ENCODE measurements at places on chromosomes 16 and 17. TPM values are rescaled to one million over a fixed set of nuclear protein-coding genes. Genes with fewer than 3 reads are reported as not detected.

The TBC1D3G gene
- not detected for total RNA-seq

The NEUROD2 gene
- total RNA-seq = not detected

GRCh38 chr17:53499277-53499676, 323.4 kb upstream of the KIF2B start:
- H3K27ac ChIP-seq = no peak overlapping the region
- DNase-seq = no peak
- H3K27me3 ChIP-seq = no peaks in the 10 kb centered on the region
- no peaks in the 10 kb centered on the region for H3K36me3 ChIP-seq

GRCh38 chr17:75764711-75765421, at the start of gene GALK1:
TSS of gene GALK1 (minus strand) at chr17:75765192. CDS start at chr17:75765136, 56 bp downstream.
- H3K36me3 ChIP-seq = peaks cover 3% of the 10 kb centered on the region
- H3K27ac ChIP-seq = peak within 1 kb of the TSS; percentile 71
- peaks cover 15% of the 10 kb centered on the region for H3K4me1 ChIP-seq
- peak; percentile 76 for DNase-seq

- no peak overlapping the region for H3K27ac ChIP-seq
- no peak for DNase-seq
- peaks cover 46% of the 10 kb centered on the region for H3K4me1 ChIP-seq
- no peak overlapping the region for H3K4me3 ChIP-seq
Observed at GRCh38 chr16:82639263-82639662, 12.5 kb downstream of the CDH13 start.

DNA sequence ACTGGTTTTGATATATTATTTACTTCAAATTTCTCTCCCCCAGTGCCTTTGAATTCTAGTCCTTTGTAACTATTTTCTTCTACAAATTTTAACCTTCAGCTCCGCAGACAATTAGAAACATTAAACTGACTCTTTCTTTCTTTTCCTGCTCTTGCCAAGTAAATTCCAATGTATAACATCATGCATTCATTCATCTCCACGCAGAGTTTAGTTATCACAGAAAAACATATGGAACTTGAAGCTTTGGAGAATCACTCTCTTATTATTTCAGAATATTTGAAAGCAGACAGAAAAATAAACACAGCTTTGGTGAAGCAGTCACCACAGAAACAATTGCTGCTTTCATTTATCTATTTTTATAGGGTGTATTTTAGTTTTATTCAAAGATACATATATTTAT, 778.7 kb upstream of the CDH8 start:
- no peaks in the 10 kb centered on the region for H3K27me3 ChIP-seq
- H3K27ac ChIP-seq = no peak overlapping the region
- no peaks in the 10 kb centered on the region for H3K4me1 ChIP-seq
- H3K4me3 ChIP-seq = no peak overlapping the region

GRCh38 chr17:76623271-76624146, 20.0 kb downstream of the ST6GALNAC1 start:
- H3K4me3 ChIP-seq = no peak overlapping the region
- H3K27me3 ChIP-seq = peaks cover 16% of the 10 kb centered on the region
- no peak overlapping the region for H3K27ac ChIP-seq
- H3K36me3 ChIP-seq = no peaks in the 10 kb centered on the region

DNA sequence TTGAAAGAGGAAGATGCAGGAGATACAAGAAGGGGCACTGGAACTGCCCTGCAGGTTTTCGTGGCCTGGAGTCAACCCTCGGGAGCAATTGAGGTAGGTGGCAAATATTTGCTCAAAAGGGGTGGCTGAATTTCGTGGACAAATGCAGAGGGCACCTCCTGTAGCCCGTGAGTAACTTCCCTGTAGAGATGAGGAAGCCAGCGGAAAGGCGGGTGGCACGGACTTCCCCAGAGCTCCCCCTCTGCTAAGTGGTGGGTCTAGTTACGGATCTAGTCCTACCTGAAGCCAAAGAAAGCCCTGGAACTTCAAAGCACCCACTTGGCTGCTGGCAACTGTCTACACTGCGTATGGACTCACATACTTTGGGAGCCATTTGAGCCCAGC, 1.0 kb upstream of the ATP2C2 start:
- H3K4me1 ChIP-seq = peaks cover 19% of the 10 kb centered on the region
- no peaks in the 10 kb centered on the region for H3K36me3 ChIP-seq
- no peak overlapping the region for H3K27ac ChIP-seq
- peaks cover 57% of the 10 kb centered on the region for H3K27me3 ChIP-seq

- H3K27me3 ChIP-seq = no peaks in the 10 kb centered on the region
- no peak overlapping the region for H3K27ac ChIP-seq
- H3K36me3 ChIP-seq = peaks cover 7% of the 10 kb centered on the region
- DNase-seq = peak; percentile 24
- H3K4me1 ChIP-seq = peaks cover 4% of the 10 kb centered on the region
- H3K4me3 ChIP-seq = no peak overlapping the region
Observed at GRCh38 chr17:10631048-10631700, 25.9 kb downstream of the MYH3 start.

- H3K4me3 ChIP-seq = no peak overlapping the region
- peaks cover 64% of the 10 kb centered on the region for H3K36me3 ChIP-seq
- H3K4me1 ChIP-seq = peaks cover 13% of the 10 kb centered on the region
- DNase-seq = no peak
Observed at GRCh38 chr17:14165616-14166015, 71.0 kb downstream of the CDRT15 start.

- DNase-seq = no peak
- H3K4me3 ChIP-seq = no peak overlapping the region
- no peaks in the 10 kb centered on the region for H3K36me3 ChIP-seq
- no peak overlapping the region for H3K27ac ChIP-seq
- no peaks in the 10 kb centered on the region for H3K27me3 ChIP-seq
Observed at GRCh38 chr16:47013172-47013571, 39.7 kb upstream of the DNAJA2 start.

DNA sequence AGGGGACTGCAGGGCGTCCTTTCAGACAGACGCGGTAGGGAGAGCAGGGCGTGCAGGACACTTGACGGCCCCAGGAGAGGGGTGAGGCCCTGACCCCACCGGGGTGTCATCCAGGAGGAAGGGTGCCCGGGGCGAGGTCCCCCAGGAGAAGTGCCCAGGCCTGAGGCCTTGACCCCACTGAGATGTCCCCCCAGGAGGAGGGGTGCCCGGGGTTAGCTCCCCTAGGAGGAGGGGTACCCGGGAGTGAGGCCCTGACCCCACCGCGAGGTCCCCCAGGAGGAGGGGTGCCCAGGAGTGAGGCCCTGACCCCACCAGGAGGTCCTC, 27.2 kb upstream of the METRNL start:
- peaks cover 8% of the 10 kb centered on the region for H3K36me3 ChIP-seq
- H3K4me1 ChIP-seq = peaks cover 52% of the 10 kb centered on the region
- H3K27ac ChIP-seq = peak overlapping the region; percentile 95

GRCh38 chr17:16418685-16419068, 3.3 kb downstream of the TRPV2 start:
- peak overlapping the region; percentile 49 for H3K4me3 ChIP-seq
- DNase-seq = no peak
- H3K27me3 ChIP-seq = no peaks in the 10 kb centered on the region
- H3K27ac ChIP-seq = peak overlapping the region; percentile 48
- H3K36me3 ChIP-seq = peaks cover 57% of the 10 kb centered on the region
- peaks cover 55% of the 10 kb centered on the region for H3K4me1 ChIP-seq

DNA sequence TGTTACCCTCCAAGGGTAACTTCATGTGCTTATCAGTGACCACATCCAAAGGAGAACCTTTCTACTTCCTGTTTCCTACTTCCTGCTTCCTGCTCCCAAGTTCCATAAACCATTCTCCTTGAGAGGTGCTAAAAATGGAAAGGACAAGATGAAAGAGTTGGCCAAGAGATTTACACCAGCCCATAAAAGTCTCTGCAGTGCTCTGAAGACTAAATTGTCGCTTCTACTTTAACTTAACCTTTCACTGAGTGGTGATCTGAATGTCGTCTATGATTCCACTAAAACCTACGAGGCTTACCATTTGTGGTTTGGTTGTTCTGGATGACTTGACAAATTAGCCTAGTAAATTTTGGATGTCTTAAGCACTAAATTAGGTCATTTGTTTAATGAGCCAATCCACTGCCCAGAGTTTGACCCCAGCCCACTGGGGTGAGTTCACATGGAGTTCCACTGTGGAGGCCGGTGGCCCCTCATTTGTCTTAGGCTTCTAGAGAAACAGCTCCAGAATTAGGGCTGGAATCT, 333.1 kb downstream of the FOXL1 start:
- no peaks in the 10 kb centered on the region for H3K4me1 ChIP-seq
- H3K4me3 ChIP-seq = no peak overlapping the region
- DNase-seq = no peak
- no peaks in the 10 kb centered on the region for H3K36me3 ChIP-seq
- H3K27me3 ChIP-seq = no peaks in the 10 kb centered on the region

- no peak overlapping the region for H3K27ac ChIP-seq
- no peaks in the 10 kb centered on the region for H3K27me3 ChIP-seq
- H3K4me1 ChIP-seq = no peaks in the 10 kb centered on the region
- no peak for DNase-seq
- H3K36me3 ChIP-seq = no peaks in the 10 kb centered on the region
Observed at GRCh38 chr16:62720651-62721050, 684.4 kb upstream of the CDH8 start.

DNA sequence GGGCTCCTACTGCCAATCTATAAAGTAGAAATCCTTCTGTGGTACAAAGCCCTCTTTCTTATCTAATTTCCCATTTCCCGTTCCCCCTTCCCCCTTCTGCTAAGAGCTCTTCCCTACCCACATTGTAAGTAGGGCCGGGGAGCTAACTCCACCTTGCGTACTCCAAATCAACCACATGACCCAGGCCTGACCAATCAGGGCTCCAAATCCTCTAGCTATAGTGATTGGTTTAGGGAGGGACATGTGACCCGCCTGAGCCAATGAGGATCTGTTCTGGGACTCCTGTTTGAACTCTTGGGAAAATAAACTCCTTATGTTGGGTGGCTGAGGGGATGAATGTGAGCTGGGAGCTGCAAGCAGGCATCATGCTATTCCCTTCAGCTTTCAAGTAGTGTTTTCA, 40.9 kb upstream of the MEOX1 start:
- no peaks in the 10 kb centered on the region for H3K36me3 ChIP-seq
- peaks cover 13% of the 10 kb centered on the region for H3K27me3 ChIP-seq
- H3K27ac ChIP-seq = no peak overlapping the region
- no peak overlapping the region for H3K4me3 ChIP-seq
- H3K4me1 ChIP-seq = peaks cover 15% of the 10 kb centered on the region

GRCh38 chr16:69319826-69320739, 8.9 kb downstream of the VPS4A start:
- H3K27me3 ChIP-seq = no peaks in the 10 kb centered on the region
- H3K4me1 ChIP-seq = peaks cover 1% of the 10 kb centered on the region
- H3K27ac ChIP-seq = no peak overlapping the region
- no peak overlapping the region for H3K4me3 ChIP-seq
- no peak for DNase-seq

DNA sequence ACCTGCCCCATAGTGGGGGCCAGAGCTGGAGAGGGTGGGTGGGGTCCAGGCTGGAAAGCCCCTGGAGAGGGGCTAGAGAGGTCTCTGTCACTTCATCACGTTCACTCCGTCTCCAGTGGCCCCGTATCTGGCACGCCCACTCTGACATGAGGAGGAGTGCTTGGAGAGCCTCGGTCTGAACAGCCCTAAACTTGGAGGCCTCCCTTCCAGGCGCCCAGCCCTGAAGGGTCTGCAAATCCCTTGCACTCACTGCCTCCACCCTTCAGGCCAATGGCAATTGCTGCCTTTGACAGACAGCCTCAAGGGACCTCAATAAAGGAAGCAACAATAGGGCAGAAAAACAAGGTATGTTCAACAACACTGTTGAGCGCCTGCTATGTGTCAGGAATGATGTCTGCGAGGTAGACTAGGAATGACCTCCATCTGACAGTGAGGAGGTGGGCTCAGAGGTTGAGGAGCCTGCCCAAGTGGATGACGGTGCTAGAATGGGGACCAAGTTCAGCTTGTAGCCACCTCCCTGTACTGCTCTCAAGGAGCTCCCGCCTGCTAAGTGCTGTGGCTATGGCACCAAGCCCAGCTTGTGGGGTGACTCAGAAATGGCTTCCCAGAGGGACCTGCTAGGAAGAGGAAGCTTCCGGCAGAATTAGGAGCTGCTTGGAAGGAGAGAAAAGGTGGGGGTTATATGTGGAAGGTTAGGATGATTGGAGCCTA, 2.9 kb upstream of the EPX start:
- DNase-seq = no peak
- no peaks in the 10 kb centered on the region for H3K36me3 ChIP-seq
- H3K27ac ChIP-seq = no peak overlapping the region

DNA sequence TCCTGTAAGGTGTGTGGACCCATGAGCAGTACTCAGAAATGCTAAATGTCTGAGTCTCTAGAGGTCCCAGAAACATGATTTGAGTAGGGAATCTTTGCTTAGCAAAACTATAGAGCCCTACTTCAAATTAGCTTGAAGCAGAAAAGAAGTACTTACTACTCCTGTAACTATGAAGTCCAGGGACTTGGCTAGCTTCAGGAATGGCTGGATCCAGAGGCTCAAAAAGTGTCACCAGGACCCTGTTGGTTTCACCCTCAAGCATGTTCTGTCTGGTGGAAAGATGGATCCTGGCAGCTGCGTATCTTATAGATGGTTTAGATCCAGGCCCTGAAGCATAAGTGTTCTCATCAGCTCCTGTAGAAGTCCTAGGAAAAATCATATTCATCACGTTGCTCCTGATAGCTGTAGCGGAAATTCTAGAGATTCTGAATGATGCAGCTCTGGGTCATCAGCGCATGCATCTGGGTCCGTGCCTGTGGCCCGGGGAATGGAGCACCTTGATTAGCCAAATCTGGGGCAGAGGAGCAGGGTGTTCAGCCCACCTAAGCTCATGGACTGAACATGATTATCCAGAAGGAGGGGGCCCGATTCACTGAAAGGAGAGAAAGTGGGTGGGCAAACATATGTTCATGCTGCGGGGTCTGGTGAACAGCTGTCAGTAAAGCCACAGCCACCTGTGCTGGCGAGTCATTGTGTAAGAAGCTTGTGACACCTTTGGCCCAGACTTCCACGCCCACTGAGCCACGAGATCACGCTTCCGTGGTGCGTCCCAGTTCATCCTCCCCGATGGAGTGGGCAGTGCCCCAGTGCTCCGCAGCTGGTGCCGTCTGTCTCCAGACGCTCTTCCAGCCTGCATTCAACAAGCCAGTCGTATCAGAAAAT, 260.6 kb downstream of the CPPED1 start:
- no peak overlapping the region for H3K27ac ChIP-seq
- H3K36me3 ChIP-seq = peaks cover 12% of the 10 kb centered on the region
- H3K4me1 ChIP-seq = peaks cover 90% of the 10 kb centered on the region
- no peak for DNase-seq
- H3K27me3 ChIP-seq = no peaks in the 10 kb centered on the region
- no peak overlapping the region for H3K4me3 ChIP-seq

GRCh38 chr17:58525239-58525638, 10.8 kb upstream of the MTMR4 start:
- H3K4me3 ChIP-seq = no peak overlapping the region
- no peak for DNase-seq
- no peak overlapping the region for H3K27ac ChIP-seq
- H3K36me3 ChIP-seq = no peaks in the 10 kb centered on the region

Data from activated CD4-positive, alpha-beta T cell treated with anti-CD3 and anti-CD28 coated beads, Interleukin-2, amount 10 ng/mL, durations not matched to agents 7 days and 5 days (primary cell).